ENCODE measurements at places on chromosomes 6 and 20. TPM values are rescaled to one million over a fixed set of nuclear protein-coding genes. Genes with fewer than 3 reads are reported as not detected.

DNA sequence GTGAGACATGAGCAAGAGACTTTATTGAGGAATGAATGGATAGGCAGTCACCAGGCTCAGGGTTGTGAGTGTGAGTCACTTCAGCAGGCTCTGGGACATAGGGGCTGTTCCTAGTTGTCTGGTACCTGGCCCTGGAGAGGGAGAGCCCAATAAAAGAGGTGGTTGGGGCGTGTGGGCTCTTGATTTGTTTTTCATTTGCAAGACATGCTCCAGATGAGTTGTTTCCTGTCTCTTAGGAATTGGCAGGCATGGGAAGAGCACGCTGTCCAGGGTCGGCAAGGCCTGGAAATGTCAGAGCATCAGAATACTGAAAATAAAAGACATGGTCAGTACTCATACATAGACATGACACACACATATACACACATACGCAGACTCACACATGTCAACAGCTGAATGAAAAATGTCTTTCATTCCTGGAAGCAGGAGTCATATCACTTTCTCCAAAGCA lies 166.3 kb upstream of the SULF2 start:
- H3K4me3 ChIP-seq: no peak overlapping the region
- H3K36me3 ChIP-seq: no peaks in the 10 kb centered on the region
- DNase-seq: no peak
- H3K27ac ChIP-seq: no peak overlapping the region

DNA sequence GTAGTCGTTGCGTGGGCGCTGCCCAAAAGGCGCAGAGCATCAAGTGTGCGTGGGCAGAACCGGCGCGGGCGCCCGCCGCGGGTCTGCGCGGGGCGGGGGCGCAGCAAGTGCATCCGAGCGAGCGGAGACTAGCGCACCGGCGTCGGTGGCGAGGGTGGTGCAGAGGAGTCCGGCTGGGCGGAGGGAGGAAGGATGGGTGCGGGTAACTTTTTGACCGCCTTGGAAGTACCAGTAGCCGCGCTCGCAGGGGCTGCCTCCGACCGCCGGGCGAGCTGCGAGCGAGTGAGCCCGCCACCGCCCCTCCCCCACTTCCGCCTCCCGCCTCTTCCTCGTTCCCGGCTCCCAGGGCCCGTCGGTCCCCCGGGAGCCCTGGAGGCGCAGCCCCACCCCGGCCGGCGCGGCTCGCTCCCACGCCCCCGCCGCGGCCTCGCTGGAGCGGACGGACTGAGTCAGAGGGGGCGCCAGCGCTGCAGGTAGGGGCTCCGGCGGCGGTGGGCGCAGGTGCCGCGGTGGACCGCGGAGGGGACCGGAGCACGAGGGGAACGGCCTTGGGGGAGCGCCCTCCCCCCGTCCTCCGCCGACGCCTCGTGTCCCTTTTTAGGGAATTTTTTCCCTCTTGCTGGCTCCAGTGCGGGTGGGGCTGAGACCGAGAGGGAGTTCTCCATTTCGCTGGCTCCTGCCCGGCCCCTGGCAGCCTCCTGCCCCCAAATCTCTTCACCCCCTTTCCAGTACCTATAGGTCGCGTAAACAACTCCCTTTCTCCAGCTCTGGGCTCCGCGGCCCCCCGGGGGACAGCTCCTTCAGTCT lies 1.6 kb upstream of the DBNDD2 start:
- peaks cover 27% of the 10 kb centered on the region for H3K4me1 ChIP-seq
- H3K36me3 ChIP-seq: peaks cover 5% of the 10 kb centered on the region
- peak; percentile 36 for DNase-seq
- no peaks in the 10 kb centered on the region for H3K27me3 ChIP-seq
- H3K4me3 ChIP-seq: peak overlapping the region; percentile 71

DNA sequence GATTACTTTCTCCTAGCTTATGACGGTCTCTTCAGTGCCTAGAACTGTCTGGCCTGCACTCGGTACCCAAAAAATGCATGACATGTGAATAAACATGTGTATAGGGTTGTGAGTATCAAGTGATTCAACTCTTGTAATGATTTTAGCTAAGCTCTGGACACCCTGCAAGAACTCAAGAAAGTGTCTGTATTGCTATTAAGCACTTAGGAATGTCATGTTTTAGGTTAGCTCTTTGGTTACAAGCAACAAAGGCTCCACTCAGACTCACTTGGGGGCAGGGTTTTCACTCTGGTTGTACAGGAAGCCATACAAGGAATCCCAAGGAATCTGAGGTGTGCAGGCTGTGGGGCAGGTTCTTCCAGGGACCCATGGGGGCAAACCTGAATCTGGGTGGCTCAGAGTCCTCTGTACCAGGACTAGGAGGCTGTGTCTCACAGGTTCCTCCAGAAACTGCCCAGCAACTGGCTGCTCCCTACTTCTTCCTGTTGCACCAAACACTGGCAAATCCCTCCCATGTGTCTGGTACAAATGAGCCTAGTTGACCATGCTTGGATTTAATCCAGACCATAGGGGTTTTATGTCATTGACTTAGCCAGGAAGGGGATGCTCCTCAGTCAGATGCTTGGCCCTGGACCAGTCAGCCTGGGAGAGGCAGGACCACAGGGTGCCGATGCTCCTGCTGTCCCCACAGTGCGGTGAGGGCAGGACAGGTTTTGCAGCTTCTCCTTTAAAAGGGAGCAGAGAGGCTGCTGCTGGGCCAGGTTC lies 77.9 kb upstream of the CDH4 start:
- DNase-seq: no peak
- H3K27me3 ChIP-seq: peaks cover 12% of the 10 kb centered on the region
- H3K27ac ChIP-seq: no peak overlapping the region
- no peak overlapping the region for H3K4me3 ChIP-seq
- H3K4me1 ChIP-seq: no peaks in the 10 kb centered on the region
- no peaks in the 10 kb centered on the region for H3K36me3 ChIP-seq

GRCh38 chr6:129771678-129772077 lies 61.7 kb upstream of the ARHGAP18 start:
- no peak for DNase-seq
- no peaks in the 10 kb centered on the region for H3K36me3 ChIP-seq

GRCh38 chr20:18138639-18139583 lies 1.2 kb downstream of the KAT14 start:
- H3K36me3 ChIP-seq: no peaks in the 10 kb centered on the region
- peak overlapping the region; percentile 49 for H3K27ac ChIP-seq
- no peaks in the 10 kb centered on the region for H3K27me3 ChIP-seq
- peak overlapping the region; percentile 94 for H3K4me3 ChIP-seq
- peaks cover 14% of the 10 kb centered on the region for H3K4me1 ChIP-seq
- DNase-seq: no peak

GRCh38 chr6:146287691-146288369 lies 255.8 kb upstream of the RAB32 start:
- no peaks in the 10 kb centered on the region for H3K36me3 ChIP-seq
- H3K4me1 ChIP-seq: no peaks in the 10 kb centered on the region
- no peak overlapping the region for H3K4me3 ChIP-seq
- no peak overlapping the region for H3K27ac ChIP-seq
- no peak for DNase-seq

DNA sequence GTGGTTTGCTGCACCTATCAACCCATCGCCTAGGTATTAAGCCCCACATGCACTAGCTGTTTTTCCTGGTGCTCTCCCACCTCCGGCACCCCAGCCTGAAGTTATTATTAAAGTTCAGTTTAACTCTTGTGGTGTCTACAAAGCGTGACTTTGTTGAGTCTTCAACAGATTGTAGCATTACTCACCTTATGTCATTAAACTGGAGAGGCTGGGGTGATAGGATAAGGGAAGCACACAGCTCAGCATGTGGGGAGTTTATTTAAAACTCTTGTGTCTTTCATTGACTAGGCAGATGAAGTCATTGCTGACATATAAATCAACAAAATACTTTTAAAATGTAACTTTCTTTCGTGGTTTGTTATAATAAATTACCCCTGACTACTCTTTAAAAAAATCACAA lies 84.7 kb upstream of the GCM1 start:
- no peak overlapping the region for H3K4me3 ChIP-seq
- no peaks in the 10 kb centered on the region for H3K27me3 ChIP-seq
- H3K36me3 ChIP-seq: no peaks in the 10 kb centered on the region
- DNase-seq: no peak

- H3K4me3 ChIP-seq: no peak overlapping the region
- H3K27ac ChIP-seq: no peak overlapping the region
- H3K4me1 ChIP-seq: no peaks in the 10 kb centered on the region
- no peaks in the 10 kb centered on the region for H3K27me3 ChIP-seq
Measured at GRCh38 chr20:33120934-33121333, 41.5 kb downstream of the BPIFB4 start.

DNA sequence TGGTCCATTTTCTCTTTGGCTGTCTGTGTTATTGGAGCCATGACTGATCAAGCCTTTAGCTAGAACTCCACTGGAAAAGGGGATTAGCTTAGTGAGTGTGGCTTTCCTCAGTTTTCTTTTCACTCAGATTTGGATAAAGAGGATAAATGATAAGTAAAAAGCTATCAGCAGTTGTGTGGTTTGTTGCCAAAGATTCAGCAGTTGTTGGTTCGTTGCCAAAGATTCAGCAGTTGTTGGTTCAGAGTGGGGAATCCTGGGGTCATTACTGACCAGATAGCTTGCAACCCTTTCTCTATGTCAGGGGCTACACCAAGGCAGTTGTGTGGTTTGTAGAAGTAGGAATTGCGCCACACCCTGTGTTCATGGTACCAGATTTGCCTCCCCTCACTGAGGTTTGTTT lies 107.7 kb upstream of the SCP2D1 start:
- H3K27me3 ChIP-seq: no peaks in the 10 kb centered on the region
- no peaks in the 10 kb centered on the region for H3K36me3 ChIP-seq
- DNase-seq: no peak
- H3K4me1 ChIP-seq: no peaks in the 10 kb centered on the region

GRCh38 chr6:71527886-71528285 lies 239.3 kb downstream of the OGFRL1 start:
- no peak overlapping the region for H3K4me3 ChIP-seq
- H3K27me3 ChIP-seq: no peaks in the 10 kb centered on the region
- H3K4me1 ChIP-seq: no peaks in the 10 kb centered on the region
- no peak for DNase-seq

DNA sequence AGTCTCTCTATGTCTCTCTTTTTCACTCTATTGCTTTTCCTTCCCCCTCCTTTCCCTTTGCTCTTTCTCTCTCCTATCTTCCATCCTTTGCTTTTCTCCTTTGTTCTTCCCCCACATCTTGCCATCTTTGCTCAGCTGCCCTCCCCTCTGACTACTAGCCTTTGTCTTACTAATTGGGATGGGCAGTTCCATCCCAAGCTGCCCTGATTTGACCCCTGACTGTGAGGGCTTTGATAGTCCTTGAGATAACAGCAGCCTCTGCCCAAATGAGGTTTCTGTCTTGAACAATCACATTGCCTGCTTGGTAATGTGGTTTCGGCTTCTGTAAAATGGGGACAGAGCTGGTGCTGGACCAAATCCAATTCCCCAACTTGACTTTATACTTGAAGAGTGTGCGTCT lies 327.7 kb downstream of the DHX35 start:
- H3K4me3 ChIP-seq: no peak overlapping the region
- H3K27ac ChIP-seq: no peak overlapping the region
- H3K27me3 ChIP-seq: peaks cover 2% of the 10 kb centered on the region
- no peaks in the 10 kb centered on the region for H3K4me1 ChIP-seq
- DNase-seq: no peak

GRCh38 chr6:33235221-33235634 lies 26.9 kb downstream of the RING1 start:
- DNase-seq: no peak
- H3K4me1 ChIP-seq: no peaks in the 10 kb centered on the region
- no peak overlapping the region for H3K27ac ChIP-seq
- H3K36me3 ChIP-seq: no peaks in the 10 kb centered on the region
- H3K4me3 ChIP-seq: no peak overlapping the region
- peaks cover 4% of the 10 kb centered on the region for H3K27me3 ChIP-seq

DNA sequence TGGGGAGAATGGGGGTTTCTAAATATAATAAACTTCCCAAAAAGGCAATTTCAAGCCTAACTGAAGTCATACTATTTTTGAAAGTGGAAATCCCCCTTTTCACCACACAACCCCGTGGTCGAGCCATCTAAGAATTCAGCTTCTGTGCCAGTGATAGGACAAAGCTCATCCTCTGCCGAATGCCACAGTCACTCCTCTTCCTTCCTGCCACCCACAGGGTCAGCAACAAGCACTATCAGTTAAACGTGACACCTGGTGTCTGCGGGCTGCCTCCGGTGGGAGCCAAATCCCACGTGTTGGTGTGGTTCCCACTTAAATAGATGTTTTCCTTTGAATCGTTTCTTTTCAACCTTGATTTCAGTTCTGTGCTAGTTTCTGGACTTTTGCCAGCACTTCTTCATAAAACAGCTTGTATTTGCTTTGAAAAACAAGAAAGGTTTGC lies 60.7 kb downstream of the TNFAIP3 start:
- H3K27ac ChIP-seq: peak overlapping the region; percentile 67
- DNase-seq: peak; percentile 69
- peak overlapping the region; percentile 29 for H3K4me3 ChIP-seq
- no peaks in the 10 kb centered on the region for H3K27me3 ChIP-seq
- no peaks in the 10 kb centered on the region for H3K36me3 ChIP-seq

The EGFL8 gene
- total RNA-seq: 15.7 TPM

The ABHD16B gene
- not detected for total RNA-seq

The PRSS16 gene
- 2.1 TPM for total RNA-seq

The TGM3 gene
- not detected for total RNA-seq
